Activated CD4-positive, CD25-positive, alpha-beta regulatory T cell treated with anti-CD3 and anti-CD28 coated beads, Interleukin-2, amount 50 U/mL, for 72 hours (primary cell): ENCODE measurements at places on chromosomes 5 and 9.

DNA sequence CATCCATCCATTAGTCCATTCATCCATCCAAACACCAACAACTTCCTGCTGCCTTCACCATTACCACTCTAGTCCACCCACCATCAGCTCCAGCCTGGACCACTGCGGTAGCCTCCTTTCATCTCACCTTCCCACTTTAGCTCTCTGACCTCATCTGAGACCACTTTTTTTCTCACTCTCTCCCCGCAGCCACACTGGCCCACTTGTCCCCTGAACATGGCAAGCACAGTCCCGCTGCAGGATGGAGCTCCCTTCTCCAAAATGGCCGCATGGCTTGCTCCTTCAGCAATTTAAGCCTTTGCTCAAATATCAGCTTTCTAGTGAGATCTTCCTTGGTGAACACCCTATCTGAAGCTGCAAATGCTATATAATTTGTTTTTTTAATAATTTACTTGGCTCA, 11.1 kb downstream of the CSF1R start:
- DNase-seq = peak; percentile 11

DNA sequence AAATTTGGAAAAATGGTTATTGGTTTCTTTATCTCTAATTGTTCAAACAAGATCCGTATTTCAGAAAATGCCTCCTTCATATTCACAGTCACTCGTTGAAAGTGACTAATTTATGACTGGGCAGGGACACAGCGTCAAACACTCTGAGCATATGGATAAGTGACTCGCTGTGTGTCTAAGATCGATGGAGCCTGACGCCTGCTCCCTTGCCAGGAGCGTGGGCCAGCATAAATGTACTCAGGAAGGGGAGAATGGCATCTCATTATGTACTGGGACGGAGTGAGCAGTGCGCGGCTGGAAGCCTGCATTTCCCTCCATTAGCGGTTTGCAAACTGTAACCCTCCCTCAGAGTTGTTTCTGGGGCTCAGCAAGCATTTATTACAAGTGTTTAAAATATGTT, 79.8 kb upstream of the CAST start:
- no peak for DNase-seq

DNA sequence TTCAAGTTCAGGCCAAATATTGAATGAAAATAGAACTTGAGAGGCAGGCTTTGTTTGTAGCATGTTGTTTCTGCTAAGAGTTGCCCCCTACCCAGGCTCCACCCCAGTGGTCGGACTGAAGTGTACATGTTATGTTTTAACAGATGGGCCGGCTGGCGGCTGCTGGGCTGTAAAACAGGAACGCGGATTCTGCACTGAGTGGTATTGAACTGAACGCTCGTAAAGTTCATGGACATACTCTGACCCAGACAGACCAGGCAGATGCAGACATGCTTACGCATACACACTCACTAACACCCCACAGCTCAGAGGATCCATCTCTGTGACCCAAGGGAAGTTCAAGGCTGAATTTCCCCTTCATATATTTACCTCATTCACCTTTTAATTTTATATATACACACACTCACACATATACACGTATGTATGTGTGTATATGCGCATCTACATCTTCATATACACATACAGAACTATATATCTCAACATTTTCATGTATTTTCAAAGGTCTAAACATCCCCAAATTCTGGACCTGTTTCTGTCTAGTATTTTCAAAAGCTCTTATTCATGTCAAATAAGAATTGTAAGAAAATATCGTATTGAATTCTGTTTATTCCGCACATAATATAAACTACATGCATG, 1.4 kb downstream of the MARCHF3 start:
- DNase-seq = no peak

DNA sequence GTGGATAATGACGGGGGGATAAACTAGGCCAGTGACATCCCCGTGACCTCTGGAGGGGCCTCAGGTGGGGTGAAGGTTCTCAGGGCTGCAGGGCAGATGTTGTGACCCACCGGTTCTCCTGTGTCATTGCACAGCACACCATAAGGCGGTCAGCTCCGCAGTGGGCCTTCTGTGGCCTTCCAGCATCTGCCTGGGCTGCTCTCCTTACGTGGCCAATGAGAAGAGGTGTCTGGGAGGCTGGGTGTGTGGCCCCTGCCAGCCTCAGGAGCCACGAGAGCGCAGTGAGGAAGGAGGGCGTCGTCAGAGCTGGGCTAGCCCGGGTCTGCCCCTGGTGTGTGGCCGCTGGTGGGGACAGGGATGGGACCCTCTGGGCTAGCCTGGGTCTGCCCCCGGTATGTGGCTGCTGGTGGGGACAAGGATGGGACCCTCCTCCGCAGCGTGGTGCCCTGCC, 48.7 kb downstream of the COL5A1 start:
- DNase-seq = no peak

- no peak for DNase-seq
Observed at GRCh38 chr5:43121913-43122484, 1.3 kb downstream of the ZNF131 start.

GRCh38 chr5:133531594-133531993, 80.7 kb downstream of the FSTL4 start:
- DNase-seq = no peak

DNA sequence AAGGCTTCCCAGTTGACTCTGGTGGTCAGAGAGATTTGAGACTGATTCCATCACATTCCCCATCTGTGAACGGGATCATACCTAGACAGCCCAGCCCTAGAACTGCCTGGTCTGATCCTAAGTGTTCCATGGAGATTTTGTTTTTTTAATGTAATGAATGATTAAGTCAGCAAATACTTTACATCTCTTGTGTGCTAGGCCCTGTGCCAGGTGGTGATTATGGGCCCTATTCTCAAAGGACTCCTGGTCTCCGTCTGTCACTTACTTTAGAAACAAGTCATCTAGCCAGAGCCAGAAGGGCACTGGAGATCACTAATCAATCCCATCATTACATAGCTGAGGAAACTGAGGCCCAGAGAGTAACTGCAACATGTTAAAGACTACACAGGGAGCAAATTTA, 1.1 kb upstream of the GPX3 start:
- DNase-seq = no peak

- peak; percentile 57 for DNase-seq
Observed at GRCh38 chr5:71601222-71602026, 14.3 kb downstream of the MCCC2 start.

DNA sequence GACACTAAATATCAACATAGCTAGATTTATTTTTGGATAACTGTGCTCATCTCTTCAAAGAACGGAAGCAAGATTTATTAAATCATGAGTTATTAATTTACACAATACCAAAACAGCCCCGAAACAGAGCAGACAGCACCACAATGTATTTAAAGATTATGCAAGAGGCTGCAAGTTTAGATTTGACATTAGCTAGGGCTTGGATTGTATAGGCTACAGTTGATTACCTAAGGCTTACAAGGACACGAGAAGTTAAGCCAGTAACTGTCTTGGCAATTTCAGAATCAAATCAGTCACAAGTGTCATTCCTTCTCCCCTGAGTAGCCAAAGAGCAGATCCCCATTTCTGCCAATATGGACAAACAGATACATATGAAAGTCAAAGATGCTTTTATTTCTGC, 152.6 kb downstream of the MED27 start:
- DNase-seq = no peak

GRCh38 chr5:11640158-11640873, 263.9 kb downstream of the CTNND2 start:
- no peak for DNase-seq

GRCh38 chr5:159956074-159956473, 39.8 kb downstream of the ADRA1B start:
- DNase-seq = no peak

DNA sequence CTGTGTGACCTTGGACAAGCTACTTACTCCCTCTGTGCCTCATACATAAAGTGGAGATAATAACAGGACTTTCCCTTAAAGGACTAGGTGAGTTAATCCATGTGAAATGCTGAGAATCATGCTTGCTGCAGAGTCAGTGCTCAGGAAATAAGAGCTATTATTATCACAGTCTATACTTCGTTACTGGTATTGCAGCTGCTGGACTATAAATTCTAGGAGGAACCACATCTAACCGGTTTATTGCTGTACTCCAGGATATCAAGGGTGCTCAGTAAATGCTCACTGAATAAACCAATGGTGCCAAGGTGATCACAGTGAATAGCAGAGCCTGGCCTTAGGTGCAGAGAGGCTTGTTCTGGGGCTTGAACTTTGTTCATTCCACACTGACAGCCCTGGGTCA, 69.3 kb downstream of the HSPA4 start:
- DNase-seq = no peak

DNA sequence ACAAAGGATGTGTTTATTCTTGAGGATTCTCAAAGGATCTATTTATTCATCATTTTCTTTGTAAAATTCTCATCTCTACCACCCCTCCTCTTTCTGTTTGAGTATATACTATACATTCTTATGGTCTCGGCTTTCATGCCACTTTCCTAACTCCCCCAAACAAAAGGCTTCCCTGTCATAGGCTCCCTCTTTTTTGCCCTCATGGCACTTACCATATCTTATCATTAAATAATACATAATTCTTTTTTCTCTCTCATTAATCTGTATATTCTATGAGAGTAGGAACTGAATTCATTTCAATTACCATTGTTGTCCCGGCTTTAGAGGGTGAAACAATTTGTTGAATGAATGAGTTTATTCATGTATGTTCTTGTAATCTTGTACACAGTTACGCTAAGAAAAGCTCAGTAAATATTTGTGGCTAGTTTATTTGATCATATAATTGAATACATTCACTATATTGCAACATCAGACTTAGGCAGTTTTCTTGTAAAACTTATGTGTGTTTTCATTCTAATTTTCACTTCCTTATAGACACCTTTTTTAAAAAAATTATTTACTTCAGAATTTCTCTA, 254.6 kb downstream of the EDIL3 start:
- no peak for DNase-seq

DNA sequence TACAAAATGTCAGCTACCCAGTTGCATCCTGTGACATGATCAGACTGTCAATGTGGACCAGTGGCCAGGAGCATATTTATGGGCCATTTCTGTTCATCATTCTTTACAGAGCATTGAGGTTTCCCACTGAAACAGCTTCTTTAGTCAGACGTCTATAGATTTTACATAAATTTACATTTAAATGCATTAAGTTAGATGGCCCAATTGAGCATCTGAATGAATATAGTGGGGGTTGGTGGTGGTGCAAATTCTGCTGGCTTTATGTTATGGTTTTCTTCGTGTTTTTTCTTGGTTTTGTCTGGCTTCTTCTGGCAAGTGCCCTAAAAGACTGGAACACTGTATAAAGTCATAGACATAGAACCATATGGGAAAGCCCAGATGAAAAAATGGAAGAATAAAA, 214.1 kb downstream of the PJA2 start:
- no peak for DNase-seq

GRCh38 chr5:78776637-78777036, 128.1 kb upstream of the LHFPL2 start:
- DNase-seq = no peak

DNA sequence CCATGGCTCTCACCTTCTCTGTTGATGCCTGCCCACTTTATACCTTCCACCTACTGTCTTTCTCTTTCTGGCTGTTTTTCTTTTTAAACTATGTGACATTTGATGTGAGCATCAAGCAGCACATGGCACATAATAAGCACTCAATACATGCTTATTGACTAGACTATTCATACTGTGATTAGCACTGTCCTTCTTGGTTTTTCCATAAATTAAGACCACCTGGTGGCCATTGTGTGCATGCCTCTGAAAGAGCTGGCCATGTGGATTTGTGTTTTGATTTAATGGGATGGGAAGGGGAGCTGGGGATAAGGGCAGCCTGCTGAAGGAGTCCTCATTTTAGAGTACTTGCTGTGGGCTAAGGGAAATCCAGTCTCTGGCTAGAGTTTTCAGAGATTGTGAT, 79.4 kb downstream of the ARHGEF28 start:
- no peak for DNase-seq

GRCh38 chr9:98010445-98010844, 27.3 kb downstream of the ANP32B start:
- DNase-seq = no peak

DNA sequence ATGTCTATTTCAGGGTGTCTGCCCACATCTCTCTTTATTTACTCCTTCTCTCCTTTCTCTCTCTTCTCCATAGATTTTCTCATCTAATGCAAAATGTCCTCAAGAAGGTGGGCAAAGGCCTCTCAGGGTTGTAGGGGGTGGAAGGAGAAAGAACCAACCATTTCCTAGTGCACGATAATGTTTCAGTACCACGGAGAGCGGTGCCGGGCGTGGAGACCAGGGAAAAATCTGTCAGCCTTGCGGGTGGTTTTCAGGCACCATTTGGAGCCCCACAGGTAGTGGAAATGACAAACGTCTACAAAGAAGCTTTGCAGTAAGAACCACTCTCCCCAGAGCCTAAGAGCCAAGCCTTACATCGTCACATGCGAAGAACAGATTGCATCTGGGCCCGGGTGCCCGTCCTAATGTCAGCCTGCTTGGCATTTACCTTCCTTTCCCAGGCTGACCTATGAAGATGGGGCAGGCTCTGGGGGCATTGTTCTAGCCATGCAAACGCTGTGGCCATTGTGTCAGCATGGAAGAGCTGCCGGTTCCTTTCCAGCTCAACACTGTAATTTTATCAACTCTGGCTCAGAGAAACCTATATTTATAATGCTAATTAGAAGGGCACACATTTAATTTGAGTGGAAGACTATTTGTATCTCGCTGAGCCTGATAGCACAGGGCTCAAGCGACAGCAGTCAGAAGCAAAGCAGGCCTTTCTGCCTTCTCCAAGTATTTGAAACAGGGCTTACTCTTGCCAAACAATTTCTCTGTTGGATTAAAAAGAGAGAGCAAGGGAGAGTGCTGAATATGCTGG, 430.1 kb upstream of the WWC1 start:
- no peak for DNase-seq

- DNase-seq = no peak
Observed at GRCh38 chr5:101608322-101608721, 687.8 kb downstream of the SLCO4C1 start.

DNA sequence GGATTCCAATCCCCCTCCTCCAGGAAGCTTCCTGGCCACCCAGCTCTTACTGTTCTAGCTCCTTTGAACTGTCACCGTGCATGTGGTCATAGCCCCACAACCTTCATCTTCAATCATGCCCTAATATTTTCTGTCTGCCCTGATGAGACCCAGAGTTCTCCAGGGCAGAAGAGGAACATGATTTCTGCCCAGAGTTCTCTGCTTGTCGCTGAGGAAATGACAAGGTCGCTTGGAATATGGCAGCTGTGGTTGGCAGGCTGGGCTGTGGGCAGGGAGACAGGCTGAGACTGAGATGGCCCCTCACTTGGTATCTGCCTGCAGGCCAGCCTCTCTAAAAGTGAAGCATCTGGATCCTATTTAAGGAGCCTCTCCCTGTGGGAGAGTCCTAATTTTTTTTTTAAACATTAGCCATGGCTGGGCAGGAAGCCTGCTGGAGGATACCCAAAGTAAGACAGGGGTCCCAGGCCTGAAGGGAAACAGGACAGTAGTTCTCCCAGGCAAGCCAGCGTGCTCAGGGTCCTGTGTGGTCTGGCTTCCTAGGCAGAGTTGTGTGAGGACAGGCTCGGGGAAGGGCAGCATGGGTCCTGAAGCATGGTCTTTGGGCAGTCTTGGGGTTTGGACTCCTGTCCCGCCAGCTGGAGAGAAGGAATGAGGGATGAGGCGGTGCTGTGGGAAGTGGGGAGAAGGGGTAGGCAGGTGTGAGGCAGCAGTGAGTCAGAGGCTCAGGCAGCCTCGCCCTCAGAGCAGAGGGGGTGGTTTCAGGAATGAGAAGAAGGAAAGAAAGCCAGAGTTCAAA, 242.1 kb downstream of the FSTL4 start:
- no peak for DNase-seq
